Cerebellar nuclear complex (tissue), 1 donor: ENCODE measurements at places on chromosomes 6 and 20.

DNA sequence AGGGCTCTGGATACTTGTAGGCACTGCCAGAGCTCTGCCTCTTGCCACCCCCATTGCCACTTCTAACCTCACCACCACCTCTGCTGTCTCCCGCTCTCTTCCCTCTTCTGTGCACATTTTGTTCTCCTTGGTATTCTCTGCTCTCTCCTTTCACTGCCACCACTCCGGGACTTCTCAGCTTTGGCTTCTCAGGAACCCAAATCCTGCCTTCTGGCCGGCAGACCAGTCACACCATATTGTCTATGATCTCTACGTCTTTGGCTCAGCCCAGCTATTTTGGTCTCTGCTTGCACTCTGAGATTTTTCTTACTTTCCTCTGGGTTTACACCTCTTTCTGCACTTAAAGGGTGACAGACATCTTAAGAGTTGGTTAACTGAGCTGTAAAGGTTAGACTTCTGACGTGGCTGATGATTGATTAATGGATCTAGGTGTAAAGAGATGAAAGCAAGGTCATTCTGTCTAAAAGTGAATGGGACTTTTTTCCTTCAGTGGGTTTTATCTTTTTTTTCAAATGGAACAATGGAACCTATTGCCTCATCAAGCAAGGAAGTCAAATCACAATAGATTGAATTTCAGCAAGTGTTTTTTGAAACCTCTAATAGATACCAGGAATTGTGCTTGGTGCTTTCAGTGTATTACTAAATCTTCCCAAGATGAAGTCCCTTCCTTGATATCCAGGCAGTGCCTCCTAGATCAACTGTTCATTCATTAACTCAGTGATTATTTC is 13.8 kb downstream of the MMP24 start:
- DNase-seq: peak; percentile 52

- DNase-seq: no peak
Observed at GRCh38 chr6:100447900-100448748, 16.6 kb downstream of the SIM1 start.

- DNase-seq: no peak
Observed at GRCh38 chr6:128492386-128492785, 28.0 kb downstream of the PTPRK start.

DNA sequence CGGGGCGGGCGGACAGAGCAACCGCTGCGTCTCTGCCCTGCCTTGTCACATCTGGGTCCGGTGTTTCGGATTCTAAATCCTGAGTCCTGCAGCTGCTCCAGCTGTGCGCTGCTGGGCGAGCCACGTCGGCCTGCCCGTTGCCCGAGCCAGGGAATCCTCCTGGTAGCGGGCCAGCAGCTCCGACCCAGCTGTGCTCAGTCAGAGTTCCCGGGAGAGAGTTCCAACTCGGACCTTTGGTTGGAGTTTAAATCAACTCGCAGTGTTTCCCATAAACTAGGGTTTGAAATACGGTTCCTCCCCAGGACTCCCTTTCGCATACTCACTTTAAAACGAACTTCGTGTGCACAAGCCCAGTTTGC is 315 bp upstream of the PDE10A start:
- no peak for DNase-seq

DNA sequence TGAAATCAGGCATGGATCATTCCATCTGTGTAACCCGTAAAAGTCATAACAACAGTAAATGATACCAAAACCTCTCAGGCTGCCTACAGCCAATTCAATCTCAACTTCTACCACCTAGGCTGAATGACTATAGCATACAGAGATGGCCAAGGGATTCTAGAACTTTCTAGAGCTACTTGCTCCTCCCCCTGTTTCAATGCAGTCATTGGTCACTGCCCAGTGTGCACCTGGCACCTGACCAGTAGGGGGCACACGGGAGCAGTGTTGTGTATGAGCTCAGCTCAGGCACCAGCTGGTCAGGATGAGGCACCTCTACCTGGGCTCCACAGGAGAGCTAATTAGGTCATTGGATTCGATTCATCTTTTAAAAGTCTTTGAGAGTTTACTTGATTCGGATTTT is 86.2 kb downstream of the PLEKHG1 start:
- no peak for DNase-seq

DNA sequence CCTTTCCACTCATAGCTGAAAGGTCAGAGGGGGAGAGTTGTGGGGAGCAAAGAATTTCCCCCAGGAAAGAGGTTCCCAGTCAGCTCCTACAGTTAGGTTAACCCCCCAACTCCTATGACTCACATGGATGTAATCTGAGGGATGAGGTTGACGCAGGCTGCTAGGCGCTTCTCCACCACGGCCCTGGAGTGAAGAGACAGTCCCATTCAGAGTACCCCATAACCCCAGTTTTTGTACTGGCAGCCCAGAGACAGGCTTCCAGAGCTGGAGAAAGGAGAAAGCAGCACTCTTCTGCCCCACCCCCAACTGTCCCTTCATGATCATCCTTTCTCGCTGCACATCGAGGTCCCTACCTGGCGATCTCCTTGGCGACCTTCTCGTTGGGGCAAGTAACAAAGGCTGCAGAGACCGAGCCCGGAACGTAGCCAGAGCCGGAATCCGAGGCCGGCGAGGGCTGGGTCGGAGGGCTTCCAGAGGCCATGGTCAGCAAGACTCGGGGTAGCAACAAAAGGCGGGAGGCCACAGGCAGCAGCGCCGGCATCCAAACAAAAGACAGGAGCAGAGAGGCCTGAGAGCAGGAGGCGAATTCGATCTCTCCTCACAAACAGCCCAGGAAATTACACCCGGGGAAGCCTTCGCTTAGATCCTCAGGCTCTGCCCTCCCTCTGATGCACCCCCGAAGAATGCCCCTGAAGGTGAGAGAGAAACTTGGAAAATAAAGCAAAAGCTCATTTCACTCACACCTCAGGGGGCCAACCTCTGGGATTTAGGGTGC is 592 bp downstream of the CUTA start:
- no peak for DNase-seq

- no peak for DNase-seq
Observed at GRCh38 chr20:497979-498378, 35.6 kb upstream of the TBC1D20 start.

DNA sequence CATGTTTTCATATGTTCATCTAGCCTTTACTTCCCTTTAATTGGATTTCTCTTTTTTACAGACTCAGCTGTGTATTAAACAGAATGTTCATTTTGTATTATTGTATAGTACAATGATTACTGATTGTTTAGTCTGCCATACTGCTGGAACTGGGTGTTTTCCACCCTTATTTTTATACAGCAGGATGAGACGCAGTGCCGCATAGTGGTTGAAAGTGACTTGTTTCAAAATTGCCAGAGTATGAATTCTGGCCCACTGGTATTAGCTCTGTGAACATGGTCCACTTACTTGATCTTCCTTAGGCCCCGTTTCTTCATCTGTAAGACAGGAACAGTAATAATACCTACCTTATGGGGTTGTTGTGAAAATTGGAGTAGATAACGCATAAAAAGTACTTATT is 22.1 kb downstream of the AFDN start:
- DNase-seq: no peak

DNA sequence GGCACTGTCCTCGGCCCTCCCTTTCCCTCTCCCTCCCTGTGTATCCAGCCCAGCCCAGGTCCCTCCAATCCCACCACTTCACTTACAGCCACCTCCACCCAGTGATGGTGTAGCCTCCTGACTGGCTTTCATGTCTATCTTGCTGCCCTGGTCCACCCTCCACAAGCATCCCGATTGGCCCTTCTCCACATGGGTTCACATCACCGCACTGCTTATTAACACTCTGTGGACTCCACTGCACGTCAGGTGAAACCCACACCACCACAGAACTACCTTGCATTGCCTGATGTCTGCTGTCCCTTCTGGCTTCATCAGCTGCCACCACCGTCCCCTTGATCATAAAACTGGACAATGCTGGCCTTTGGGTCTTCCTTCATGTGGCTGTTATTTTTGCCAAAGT is 220.4 kb upstream of the ARID1B start:
- DNase-seq: no peak

GRCh38 chr20:63635431-63636141 is 8.7 kb upstream of the GMEB2 start:
- no peak for DNase-seq

DNA sequence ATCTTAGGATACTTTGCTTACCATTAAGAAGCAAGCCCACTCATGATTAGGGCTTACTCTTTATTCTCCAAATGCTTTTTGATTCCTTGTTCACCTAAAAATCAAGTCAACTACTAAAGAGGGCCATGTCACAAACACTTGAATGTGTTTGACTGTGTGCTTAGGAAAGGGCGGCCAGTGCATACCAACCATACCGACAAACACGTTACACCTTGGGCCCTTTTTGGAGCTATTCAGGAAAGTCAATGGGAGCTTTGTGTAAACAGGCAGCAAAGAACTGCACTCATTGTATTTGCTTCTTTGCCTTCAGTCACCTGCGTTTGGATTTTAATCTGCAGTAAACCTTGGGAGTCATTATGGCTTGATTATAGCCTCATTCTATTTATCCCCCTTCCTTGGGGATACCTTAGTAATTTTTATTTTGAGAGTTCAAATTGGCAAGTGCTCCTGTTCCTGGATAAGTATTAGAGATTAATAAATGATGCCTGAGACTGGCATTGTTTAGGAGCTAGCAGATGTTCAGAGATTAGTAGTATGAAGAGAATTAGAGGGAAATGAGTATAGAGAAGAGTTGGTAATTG is 102.6 kb upstream of the HDGFL1 start:
- DNase-seq: no peak

DNA sequence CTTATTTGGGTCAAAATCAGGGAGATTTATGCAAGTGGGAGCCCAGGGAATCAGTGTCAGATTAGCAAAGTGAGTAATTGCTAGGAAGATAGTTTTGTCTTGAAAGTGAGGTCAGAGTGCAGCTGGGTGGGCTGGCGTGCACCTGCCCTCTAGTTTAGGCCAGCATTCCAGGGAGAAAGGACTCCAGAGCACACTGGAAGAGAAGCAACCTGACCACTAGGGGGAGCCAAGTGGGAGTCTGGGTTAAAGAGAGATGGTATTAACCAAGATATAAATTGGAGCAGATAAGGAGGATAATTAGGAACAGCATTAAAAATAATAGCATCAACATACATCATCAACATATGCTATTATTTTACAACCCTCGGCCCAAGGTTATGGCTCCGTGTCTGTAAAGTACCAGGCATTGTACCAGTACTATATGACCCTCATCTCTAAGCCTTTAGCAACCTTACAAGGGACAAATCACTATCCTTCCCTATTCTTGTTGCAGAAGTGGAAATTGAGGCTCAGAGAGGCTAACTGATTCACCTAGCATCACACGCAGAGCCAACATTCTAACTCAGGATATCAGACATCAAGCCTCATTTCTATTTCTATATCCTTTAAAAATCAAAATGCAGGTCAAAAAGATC is 57.8 kb downstream of the SLC2A10 start:
- DNase-seq: no peak

DNA sequence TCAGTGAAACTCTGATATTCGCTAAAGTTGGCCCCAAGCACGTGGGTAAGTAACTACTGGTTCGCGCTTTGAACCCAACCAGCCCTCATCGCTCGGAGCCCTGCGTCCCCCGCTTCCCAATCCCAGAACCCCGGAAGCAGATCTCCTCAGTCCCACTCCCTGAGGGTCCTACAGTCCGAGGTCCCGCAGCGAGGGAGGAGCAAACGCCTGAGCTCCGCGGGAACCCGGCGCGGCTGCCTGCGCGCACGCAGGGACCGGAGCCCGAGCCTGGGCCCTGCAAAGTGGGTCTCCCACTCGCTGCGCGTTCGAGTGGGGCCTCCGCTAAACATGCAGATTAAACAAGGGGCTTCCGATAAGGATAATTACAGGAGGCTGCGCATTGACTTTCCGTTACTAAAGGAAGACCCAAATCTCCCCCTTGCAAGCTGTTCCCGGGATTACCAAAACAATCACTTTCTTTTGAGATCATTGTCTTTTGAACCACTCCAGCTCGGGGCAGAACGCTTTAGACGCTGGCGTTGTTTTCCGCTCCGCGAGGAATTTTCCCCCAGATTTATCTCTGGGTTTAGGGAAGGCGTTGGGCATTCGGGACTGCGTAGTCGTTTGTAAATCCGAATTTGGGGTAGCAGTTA is 1.3 kb upstream of the VSX1 start:
- DNase-seq: no peak

- DNase-seq: no peak
Observed at GRCh38 chr6:160795721-160796120, 93.7 kb downstream of the PLG start.

DNA sequence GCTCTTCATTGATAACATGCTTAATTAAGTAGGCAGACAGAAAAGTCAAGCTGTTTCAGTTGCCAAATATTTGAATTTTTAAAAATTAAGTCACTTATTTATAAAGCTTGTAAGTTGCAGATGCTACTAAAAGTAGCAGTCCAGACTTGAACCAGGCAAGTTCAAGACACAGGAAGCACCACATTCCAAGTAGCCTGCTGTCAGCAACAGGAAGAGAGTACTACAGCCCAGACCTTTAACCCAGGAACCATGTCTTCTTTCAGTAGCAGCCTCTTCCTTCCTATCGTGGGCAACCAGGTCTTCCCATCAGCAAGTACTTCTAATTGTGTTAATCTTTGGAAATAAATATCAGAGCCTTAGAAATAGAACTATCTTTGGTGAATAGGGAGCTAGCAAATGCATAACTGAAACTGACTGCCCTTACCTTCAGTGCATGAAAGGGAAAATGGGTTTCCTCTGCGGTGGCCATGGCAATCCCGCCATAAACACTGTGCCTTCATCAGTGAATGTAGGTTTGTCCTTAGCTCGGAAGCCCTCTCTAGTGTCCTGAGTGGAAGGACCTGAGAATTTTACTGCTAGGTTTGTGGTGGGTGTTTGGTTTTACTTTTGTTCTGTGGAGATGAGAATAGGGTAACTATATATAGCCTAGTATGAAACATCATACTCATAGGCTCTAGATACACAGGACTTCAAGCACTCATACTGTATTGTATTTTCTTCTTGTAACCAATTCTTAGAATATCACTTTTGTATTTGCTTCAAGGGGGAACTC is 95.6 kb downstream of the SYCP2 start:
- no peak for DNase-seq

GRCh38 chr20:64082126-64082731 is 2.0 kb downstream of the LKAAEAR1 start:
- no peak for DNase-seq

GRCh38 chr6:107822176-107823046 is 1.7 kb downstream of the SCML4 start:
- DNase-seq: no peak

GRCh38 chr6:108616973-108617372 is 56.3 kb downstream of the FOXO3 start:
- no peak for DNase-seq

GRCh38 chr6:113301651-113302050 is 555.5 kb upstream of the MARCKS start:
- DNase-seq: no peak

GRCh38 chr20:13735826-13736225 is 48.9 kb downstream of the ESF1 start:
- no peak for DNase-seq
